ENCODE measurements at places on chromosomes 4 and X. TPM values are rescaled to one million over a fixed set of nuclear protein-coding genes. Genes with fewer than 3 reads are reported as not detected.

DNA sequence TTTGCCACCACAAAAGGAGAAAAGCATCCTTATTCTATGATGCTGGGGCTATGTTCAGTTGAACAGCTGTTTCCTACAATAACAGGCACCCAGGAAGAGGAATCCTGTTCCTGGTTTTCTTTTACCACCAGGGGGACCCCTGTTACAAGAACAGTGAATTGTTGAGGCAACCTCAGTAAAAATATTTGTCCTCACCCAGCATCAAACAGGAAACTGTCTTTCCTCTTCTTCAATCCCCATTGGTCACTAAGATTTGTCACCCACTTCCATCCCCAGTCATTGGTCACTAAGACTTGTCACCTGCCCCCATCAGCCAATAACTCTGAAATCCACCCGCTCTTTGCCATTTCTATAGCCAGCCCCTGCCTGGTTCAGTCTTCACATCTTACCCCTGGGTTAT lies 143.5 kb upstream of the GALNT7 start:
- DNase-seq: no peak

DNA sequence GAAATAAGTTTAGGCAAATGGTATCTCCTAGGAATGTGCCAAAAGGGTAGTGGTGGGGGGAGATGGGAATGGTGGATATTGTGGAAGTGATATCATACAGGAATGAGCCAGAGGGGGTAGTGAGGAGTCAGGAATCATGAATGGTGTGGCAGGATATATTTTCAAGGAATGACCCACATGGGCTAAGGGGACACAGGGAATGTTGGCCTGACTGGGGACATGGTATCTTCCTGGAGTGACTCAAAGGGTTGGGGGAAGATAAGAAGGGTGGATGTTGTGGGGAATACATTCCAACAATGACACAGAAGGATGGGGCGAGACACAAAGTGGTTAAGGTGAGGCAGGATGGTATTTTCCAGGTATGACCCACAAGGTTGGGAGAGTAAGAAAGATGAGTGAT lies 60.6 kb downstream of the MAOA start:
- DNase-seq: no peak

DNA sequence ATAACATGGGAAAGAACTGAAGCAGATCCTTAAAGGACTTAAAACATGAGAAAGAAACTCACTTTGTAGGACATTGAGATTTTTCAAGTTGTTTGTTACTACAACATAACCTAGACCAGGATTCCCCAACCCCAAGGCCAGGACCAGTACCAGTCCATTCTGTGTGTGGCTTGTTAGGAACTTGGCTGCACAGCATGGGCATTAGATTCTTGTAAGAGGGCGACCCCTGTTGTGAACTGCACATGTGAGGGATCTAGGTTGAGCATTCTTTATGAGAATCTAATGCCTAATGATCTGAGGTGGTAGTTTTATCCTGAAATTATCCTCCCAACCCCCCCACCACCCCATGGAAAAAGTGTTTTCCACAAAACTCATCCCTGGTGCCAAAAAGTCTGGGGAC lies 566.1 kb downstream of the KCTD8 start:
- no peak for DNase-seq

Gene BRS3
- total RNA-seq: not detected

DNA sequence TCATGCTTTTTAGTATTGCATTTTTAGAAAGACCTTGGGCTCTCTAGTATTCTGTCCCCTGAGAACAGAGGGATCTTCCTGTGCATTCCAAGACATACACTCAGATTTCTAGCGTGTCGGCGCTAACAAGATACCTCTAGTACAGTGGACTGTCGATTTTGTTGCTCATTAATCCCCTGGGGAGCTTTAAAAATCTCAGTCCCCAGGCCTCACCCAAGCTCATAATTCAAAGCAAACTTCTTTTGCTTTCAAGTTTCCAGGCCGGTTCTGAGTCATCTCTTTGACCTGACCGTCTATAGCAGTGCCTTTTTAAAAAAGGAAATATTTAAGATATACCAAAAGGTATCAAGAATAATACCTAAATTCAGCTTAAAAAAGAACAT lies 137.0 kb downstream of the AMMECR1 start:
- no peak for DNase-seq

Gene AR
- 3.3 TPM for total RNA-seq

Gene ATP8A1
- 0.25 TPM for total RNA-seq

Gene UGT8
- not detected for total RNA-seq

Gene FDCSP
- not detected for total RNA-seq

DNA sequence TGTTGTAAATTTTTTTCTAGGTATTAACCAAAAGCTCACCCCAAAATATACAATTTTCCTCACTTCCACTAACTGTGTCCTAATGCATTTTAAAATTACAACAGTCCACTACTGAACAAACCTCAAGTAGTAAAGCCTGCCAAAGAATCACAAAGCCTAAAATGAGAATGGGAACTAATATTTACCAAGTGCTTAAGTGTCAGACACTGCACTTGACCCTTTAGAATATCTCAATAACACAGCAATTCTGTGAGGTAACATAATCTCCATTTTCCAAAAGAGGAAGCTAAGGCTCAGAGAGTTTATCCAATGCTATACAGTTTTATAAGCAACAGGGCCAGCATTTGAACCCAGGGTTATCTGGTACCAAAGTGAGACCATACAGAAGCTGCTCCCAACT lies 4.9 kb downstream of the SLC9A7 start:
- DNase-seq: no peak

DNA sequence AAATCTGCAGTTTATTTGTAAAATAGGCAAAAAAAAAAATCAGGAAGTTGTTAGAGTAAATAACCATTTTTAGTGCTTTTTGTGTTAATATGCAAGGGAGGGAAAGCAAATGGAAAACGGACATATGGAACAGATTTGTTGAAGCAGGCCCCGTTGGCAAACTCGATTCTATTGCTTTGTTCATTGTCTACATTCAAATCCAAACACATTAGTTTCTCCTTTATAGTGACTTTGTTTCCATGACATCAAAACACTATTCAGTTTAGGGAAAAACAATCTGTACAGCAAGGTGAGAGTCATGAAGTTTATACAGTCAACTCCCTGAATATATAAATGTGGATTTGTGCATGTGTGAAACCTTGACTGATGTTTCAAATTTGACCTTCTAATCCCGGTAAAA lies 142.2 kb downstream of the FAM47A start:
- DNase-seq: no peak

Gene FGF13
- total RNA-seq: not detected

Gene AREG
- total RNA-seq: not detected

GRCh38 chrX:57675320-57675719 lies 4.7 kb downstream of the NLRP2B start:
- no peak for DNase-seq

DNA sequence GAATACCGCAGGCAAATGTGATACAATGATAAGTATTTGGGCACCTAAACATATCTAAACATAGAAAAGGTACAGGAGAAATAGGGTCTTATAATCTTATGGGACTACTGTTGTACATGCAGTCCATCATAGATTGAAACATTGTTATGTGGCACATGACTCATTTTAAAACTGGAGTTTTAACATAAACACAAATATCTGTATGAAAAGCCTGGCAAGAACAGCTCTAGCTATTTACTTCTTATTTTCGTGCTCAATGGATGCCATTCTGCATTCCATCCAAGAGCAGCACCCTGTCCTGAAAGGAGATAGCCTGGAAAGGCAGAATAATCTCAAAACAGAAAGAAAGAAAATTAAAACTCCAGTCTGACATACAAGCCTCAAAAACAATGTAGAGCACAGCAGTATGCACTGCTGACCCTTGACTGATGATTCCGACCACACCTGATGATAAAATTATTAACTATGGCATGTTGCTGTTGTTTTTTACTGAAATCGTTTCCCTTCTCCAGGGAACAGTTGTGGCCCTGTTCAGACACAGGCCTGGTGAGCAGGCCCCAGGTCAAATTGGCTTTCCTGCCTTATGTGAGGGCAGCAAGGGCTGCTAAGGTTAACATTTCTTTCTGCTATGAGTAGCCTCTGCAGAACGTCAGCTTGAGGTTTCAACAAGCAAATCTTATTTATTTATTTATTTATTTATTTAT lies 152.7 kb downstream of the APBB2 start:
- no peak for DNase-seq

Gene RASL11B
- 8.1 TPM for total RNA-seq

DNA sequence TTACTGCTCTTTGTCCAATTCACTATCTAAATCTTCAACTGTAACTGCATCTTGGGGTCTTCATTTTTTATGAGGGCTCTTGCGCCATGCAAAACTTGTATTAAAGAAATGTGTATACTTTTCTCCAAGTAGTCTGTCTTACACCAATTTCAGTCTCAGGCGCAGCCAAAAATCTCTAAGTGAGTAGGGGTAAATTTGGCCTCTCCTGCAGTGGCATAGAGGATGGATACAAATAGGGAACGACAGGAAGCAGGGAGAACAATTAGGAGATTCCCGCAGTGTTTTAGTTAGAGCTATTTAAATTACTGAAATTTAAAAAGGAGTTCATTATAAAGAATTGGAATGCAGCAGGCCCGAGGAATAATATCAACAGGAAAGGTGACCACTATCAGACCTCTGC lies 30.2 kb downstream of the DMP1 start:
- DNase-seq: no peak

Gene TCP11X1
- not detected for total RNA-seq

GRCh38 chr4:41887821-41888686 lies 47.2 kb upstream of the TMEM33 start:
- DNase-seq: no peak

DNA sequence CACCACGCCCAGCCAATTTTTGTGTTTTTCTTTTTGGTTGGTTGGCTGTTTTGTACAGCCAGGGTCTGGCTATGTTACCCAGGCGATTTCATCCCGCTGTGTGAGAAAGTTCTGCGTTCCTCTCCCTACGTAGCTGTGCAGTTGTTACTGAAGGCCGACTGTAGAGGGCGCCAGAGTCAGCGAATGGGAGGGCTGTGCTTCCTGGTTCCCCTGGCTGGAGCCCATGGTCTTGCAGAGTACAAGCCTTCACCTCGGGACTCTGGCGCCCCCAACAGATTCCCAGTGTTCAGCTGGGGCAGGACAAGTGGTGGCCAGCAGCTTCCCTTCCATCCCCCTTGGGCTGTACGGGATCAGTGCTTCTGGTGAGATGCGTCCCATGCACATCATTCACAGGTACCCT lies 5.6 kb upstream of the CT45A1 start:
- DNase-seq: no peak

Gene HOPX
- 2.7 TPM for total RNA-seq

GRCh38 chrX:50971395-50971794 lies 60.9 kb downstream of the BMP15 start:
- DNase-seq: no peak

- DNase-seq: no peak
Measured at GRCh38 chr4:96145601-96146000, 305.7 kb downstream of the PDHA2 start.
